ENCODE measurements at places on chromosomes 7 and 10.
A peak's percentile ranks its signal among the peaks of the same experiment; 100 is the strongest.

- DNase-seq = peak; percentile 5
Measured at GRCh38 chr10:20855398-20856038, 41.6 kb downstream of the NEBL start.

GRCh38 chr10:3566627-3567026, 218.4 kb downstream of the KLF6 start:
- DNase-seq = no peak

GRCh38 chr10:76251841-76252671, 820.6 kb downstream of the LRMDA start:
- no peak for DNase-seq

- DNase-seq = no peak
Measured at GRCh38 chr7:49344556-49344955, 420.2 kb downstream of the CDC14C start.

DNA sequence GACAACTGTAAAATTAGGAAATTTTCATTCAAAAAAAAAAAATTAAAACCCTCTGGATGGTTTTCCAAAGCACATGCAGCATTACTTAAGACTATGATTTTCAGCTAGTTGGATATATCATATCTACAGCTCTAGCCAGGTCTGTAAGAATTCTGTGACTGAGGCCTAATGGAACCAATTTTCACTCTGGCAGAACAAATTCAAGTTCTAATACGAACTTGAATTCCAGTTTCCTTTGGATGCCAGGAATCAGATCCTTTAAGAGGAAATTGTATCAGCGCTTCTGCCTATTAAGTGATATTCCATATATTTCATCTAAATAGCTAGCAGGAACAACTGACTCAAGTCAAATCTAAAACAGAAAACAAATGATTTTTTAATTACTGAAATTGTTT, 34.8 kb downstream of the SKIDA1 start:
- DNase-seq = no peak

GRCh38 chr7:31341141-31341540, 615 bp upstream of the NEUROD6 start:
- DNase-seq = no peak

DNA sequence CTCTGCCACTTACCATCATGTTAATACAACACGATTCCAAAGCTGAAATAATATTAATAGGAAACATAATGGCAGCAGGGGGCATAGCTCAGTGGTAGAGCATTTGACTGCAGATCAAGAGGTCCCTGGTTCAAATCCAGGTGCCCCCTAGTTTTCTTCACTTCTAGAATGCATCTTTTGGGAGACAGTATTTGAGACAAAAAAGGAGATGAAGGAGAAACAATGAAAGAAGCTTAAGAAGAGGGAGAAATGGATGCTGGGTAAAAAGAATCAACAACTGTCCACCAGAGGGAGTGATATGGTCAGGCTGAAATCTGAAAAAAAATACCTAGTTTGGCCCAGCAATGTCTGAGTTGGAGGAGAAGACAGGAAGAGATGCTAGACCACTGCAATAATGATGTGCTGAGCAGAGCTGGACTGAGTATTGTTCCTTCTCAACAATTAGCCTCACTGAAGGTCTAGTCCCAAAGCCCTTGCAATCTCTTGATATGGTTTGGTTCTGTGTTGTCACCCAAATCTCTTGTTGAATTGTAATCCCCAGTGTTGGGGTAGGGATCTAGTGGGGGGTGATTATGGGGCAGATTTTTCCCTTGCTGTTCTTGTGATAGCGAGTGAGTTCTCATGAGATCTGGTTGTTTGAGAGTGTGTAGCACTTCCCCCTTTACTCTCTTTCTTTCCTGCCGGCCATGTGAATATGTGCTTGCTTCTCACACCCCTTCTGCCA, 48.3 kb downstream of the ZNF783 start:
- DNase-seq = no peak

- DNase-seq = no peak
Measured at GRCh38 chr7:2934984-2935740, 91.1 kb upstream of the GNA12 start.

GRCh38 chr10:80966326-80966986, 428.8 kb downstream of the SH2D4B start:
- DNase-seq = no peak

GRCh38 chr7:22445140-22445743, 54.7 kb downstream of the STEAP1B start:
- DNase-seq = no peak

- no peak for DNase-seq
Measured at GRCh38 chr7:81264116-81264515, 345.3 kb upstream of the SEMA3C start.

- peak; percentile 55 for DNase-seq
Measured at GRCh38 chr10:100637785-100638184, 102.0 kb downstream of the HIF1AN start.

GRCh38 chr10:22252801-22253579, 35.2 kb upstream of the EBLN1 start:
- peak; percentile 32 for DNase-seq
